ENCODE measurements at places on chromosomes 16 and 17.

DNA sequence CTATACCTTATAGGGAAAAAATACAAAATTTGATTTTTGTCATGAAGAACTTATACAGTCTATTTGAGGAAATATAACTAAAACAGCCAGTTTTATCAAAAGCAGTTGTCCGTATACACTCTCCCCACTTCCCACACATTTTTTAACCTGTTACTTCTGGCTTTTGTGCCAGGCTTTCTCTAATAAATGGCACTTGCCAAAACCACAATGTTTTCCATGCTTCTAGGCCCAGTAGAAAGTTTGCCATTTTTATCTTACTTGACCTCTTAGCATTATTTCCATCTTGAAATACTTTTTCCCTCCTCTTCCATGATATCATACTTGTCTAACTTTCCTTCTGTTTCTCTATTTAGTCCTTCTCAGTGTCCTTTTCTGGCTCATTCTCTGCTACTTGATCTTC is 38.8 kb downstream of the EFCAB5 start:
- no peak for DNase-seq

DNA sequence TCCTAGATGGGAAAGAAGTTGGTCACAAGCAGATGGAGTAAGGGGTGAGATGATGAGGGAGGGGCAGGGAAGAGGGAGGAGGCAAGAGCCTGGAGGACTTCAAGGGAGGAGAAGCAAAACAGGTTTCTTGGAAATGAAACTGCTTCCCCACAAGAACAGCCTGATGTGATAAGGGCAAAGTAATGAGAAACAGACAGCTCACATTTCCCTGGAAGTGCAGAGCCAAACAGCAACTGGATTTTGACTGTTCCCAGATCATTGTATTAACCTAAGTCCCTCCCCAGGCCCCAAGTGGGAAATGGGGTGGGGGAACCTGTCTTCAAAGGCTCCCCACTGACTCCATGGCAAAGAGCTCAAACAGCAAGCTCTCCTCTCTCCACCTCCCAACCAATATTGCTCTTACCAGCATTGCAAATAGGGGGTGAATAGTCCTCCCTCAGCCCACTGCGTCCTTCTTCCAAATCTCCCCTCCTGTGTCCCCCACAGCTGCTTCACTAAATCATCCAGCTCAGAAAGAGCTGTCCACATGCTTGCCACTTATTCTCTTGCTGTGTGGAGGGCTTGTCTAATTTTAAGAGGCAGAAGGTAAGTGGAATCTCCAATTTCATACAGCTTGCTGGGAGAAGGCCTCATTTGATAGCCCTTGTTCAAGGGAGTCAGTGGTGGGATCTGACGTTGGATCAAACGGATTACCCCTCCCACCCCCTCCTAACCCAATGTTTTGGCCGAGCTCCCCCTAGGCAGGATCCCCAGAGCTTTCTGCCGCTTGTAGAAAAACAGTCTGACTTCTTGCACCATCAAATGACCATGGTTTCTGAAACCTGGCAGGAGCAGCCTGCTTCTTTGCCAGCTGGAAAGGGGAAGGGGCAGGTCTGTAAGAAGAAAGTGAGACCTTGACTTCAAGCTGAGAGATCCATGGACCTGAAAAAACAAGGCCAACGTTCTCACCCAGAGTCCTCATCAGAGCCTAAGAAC is 56.3 kb upstream of the SMIM36 start:
- no peak for DNase-seq

GRCh38 chr17:80361495-80362220 is 53.3 kb upstream of the ENDOV start:
- DNase-seq, result peak; percentile 42

DNA sequence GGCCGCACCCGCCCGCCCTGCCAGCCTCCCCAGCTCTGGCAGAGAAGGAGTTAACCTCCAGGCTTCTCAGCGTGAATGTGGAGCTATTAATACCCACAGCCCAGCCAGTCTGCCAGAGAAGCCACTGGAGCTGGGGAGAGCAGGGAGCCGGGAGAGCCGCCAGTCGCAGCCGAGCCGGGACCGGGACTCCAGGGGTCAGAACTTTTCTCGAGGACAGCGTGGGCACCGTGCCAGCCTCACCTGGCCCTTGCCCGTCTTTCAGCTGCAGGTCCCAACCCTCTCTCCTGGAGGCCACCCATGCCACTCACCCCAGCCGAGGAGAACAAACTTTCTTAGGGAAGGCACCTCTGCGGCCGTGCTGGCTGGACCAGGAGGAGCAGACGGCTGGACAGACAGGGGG is 33.8 kb upstream of the SBK1 start:
- peak; percentile 62 for DNase-seq

DNA sequence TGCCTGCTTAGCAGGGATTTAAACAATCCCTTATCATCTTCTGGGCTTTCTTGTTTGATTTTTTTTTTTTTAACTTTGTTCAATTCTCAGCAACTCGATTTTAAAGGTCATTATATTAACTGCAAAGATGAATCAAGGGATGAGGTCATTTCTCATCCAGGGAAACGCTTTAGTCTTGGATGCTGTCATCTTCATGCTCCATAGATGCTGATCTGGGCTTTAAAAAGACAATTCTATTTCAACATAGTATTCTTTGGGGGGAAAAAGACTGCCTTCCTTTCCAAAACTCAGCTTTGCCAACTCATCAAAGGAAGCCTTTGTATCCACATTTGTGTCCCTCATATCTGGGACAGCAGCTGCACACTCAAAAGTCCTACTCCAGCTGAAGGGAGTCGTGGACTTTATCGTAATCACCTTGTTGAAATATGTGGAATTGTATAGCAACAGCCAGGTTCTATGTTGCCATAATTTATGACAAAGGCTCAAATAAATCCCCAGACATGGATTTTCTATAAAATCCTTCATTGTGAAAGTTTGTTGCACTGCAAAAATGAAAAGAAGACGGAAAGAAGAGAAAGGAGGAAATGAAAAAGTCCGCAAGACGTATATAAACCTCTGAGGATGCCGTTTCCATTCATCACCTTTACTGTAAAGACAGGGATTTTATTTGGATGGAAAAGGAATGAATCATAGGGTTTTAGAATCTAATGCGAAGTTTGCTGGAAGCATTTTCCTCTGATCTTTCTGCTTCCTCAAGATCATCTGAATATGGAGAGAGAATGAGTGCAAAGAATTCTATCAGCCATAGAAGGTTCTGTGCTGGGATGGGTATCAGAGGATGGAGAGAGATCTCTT is 48.6 kb upstream of the XYLT1 start:
- DNase-seq, result peak; percentile 44

GRCh38 chr17:53950207-53950857 is 127.6 kb downstream of the KIF2B start:
- no peak for DNase-seq

GRCh38 chr16:30619638-30620037 is 9.4 kb upstream of the ZNF689 start:
- DNase-seq, result no peak

- DNase-seq, result no peak
These were observed 32.5 kb downstream of the AKAP10 start for GRCh38 chr17:19945009-19945626.

GRCh38 chr17:42675965-42676423 is 800 bp downstream of the PLEKHH3 start:
- DNase-seq, result peak; percentile 60

DNA sequence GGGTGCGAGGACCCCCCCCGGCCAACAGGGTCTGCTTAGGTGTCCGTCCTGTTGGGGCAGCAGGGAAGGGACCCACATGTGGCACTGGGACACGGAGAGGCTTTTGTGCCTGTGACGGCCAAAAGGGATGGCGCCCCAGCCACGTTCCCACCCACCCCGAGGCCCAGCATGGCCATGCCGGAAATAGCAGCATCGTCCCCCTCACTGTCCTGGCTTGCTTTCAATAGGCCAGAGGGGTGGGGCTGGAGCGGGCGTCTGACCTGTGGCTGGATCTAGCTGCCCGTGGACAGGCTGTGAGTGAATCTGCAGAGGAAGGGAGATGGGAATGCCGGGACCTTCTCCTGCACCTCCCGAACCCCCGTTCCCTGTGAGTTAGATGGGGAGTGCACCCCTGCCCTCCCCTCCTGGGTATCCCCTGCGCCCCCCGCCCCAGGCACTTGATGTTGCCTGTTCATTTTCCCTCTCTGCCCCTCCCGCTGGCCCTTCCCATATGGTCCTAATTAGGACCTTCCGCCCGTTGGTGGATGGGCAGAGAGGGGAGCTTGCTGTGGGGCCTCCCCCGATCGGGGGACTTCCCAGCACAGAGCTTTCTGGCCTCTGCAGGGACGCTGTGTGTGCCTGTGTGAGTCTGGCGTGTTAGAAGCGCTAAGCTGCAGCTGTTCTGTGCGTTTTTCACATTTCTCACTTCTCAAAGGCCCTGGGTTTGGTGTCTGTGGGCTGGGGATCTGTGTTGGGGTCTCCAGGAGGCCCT is 292.8 kb downstream of the SEC14L1 start:
- peak; percentile 70 for DNase-seq

- DNase-seq, result no peak
These were observed 19.9 kb upstream of the PITPNM3 start for GRCh38 chr17:6576038-6576785.

- no peak for DNase-seq
These were observed 109.5 kb downstream of the CA10 start for GRCh38 chr17:52049051-52049450.

GRCh38 chr16:80233097-80233835 is 307.5 kb upstream of the DYNLRB2 start:
- DNase-seq, result no peak

GRCh38 chr16:89191033-89191900 is 9.1 kb downstream of the SLC22A31 start:
- no peak for DNase-seq

GRCh38 chr17:80263253-80264204 is 2.9 kb downstream of the RNF213 start:
- DNase-seq, result peak; percentile 88

GRCh38 chr16:16025214-16025968 is 76.0 kb downstream of the ABCC1 start:
- peak; percentile 87 for DNase-seq

DNA sequence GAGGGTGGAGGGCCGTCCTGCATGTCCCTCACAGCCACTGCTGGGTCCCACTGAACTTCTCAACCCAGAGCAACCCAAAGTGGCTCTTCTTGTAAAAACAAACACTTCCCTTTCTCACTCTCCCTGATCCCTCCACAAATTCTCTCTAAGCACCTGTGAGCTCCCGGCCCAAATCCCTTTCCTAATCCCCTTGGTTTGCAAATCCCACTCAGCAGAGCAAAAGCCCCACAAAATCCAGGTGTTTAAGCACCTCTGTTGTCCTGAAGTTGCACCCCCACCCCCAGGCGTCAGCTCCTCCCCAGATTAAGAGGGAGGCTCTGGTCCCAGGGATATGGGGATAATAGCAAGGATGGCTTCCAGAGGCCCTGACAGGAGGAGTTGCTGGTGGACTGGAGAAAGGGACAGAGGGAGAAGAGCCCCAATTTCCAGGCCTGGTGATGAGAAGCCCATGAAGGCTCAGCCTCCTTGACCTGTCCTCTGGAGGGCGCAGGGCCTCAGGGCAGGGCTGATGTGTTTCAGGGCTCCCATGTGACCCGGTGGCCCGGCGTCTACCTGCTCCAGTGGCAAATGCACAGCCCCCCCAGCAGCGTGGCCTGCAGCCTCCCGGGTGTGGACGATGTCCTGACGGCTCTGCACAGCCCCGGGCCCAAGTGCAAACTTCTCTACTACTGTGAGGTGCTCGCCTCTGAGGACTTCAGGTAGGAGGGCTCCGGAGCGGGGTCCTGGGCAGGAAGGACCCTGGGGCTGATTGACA is 23.0 kb downstream of the NAGPA start:
- DNase-seq, result no peak

- no peak for DNase-seq
These were observed 49.3 kb upstream of the TNRC6C start for GRCh38 chr17:77909236-77909635.

DNA sequence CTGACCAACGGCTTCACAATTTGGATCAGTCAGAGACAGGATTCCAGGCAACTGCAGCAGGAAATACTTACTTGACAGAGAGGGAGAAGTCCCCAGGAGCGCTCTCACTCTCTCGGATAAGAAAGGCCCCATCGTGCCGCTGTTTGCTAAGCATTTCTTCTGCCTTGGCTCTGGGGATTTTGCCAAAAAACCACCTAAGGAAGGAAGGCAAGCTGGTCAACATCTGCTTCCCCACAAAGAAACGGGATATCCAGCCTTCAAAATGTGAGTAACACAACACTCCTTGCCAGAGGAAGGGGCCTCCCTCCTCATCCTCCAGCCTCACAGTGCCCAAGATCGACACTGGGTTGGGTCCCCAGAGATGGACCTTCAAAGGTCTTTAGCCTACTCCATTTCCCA is 36.6 kb upstream of the SLC25A19 start:
- no peak for DNase-seq

- peak; percentile 93 for DNase-seq
These were observed 4.2 kb downstream of the METRNL start for GRCh38 chr17:83083368-83084201.

DNA sequence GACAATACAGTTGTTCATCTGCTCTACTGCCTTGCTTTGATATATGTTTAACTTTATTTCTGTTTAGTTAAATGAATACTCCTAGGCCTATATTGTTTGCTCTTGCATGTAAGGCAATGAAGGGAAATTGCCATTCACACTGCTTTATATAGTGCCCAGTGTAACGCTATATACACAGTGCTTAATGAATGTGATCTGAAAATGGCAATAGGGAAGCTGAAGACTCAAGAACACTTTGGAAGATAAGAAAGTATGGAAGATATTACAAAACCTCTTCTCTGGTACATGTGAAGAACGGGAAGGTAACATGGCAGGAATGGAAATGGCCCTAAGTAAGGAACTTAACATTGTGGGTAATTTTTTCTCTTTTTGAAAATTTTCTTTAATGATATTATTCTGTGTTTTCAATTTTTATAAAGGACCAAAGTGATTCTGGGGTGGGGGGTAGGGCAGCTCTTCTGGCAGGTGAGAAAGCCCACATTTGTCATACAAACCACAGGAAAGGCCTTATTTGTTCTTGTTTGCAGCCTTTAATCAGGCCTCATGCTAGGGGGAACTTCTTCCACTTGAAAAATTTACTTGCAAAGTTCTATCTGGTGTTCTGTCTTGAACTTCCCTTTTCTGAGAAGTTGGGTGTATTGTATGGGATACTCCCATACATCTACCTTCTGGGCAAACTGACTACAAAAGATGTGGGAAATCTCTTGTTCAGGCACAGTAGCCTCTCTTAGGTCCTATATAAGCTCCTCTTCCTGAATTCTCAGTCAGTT is 100.8 kb upstream of the CORO6 start:
- no peak for DNase-seq

- DNase-seq, result no peak
These were observed 24.0 kb downstream of the TNRC6A start for GRCh38 chr16:24753437-24753836.

GRCh38 chr16:58425756-58426494 is 33.7 kb downstream of the GINS3 start:
- no peak for DNase-seq

DNA sequence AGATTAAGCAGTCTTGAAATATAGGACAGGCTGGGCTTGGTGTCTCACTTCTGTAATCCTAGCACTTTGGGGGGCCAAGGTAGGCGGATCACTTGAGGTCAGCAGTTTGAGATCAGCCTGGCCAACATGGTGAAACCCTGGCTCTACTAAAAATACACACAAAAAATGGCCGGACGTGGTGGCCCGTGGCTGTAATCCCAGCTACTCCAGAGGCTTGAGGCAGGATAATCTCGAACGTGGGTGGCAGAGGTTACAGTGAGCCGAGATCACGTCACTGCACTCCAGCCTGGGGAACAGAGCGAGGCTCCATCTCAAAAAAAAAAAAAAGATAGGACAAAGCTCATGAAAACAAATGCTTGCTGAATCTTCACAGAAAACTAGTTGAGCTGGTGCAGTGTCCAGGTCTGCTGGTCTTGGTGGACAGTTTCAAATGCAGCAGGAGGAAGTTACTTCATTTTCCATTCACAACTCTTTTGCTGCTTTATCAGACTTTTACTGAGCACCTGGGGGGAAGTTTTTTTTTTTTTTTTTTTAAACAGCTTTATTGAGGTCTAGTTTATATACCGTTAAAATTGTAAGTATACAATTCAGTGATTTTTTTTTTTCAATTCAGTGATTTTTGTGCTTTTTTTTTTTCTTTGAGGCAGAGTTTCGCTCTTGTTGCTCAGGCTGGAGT is 45.2 kb downstream of the SNX29 start:
- DNase-seq, result no peak

Measured in AG20443 (cell line).